Stimulated activated CD8-positive, alpha-beta memory T cell treated with anti-CD3 and anti-CD28 coated beads, Interleukin-4, amount 100 ng/mL, for 1 hour (primary cell): ENCODE measurements at places on chromosomes 7 and 10.

GRCh38 chr7:3605222-3605621 is 304.2 kb downstream of the SDK1 start:
- no peak for DNase-seq

GRCh38 chr7:37212556-37212955 is 236.1 kb downstream of the ELMO1 start:
- DNase-seq, result no peak

DNA sequence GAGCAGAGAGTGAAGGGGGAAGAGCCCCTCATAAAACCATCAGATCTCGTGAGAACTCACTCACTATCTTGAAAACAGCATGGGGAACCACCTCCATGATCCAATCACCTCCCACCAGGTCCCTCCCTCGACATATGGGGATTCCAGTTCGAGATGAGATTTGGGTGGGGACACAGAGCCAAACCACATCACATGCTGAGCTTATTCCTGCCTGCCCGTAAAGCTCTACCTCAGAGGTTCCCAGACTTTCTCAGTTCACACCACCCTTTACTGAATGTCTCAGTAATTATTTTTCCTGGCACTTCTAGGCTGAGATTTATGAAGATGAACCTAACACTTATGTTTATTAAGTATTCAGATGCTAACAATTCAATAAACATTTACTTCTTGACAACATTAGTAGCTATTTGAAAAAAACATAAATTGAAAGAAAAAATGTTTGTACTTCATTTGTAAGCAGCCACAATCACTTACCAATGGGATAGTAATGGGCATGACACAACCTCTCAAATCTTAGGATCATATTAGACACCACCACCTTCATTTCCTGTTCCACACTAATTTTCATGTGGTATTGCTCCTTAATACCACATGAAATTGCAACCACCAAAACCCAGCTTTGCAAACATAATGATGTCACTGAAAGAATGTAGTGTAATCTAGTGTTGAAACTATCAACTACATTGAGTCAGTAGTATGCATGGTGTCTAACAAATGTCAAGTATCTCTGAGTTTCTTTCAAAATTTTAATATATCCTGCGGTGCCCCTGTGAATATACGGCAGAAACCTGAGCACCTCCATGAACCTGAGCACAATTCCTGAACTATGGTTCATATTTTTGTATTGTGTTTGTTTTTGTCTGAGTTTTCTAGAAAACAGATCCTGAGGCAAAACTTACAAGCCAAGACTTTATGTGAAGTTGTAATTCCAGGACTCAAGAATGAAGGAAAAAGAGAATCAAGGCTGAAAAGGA is 4.5 kb upstream of the DGKI start:
- DNase-seq, result no peak

DNA sequence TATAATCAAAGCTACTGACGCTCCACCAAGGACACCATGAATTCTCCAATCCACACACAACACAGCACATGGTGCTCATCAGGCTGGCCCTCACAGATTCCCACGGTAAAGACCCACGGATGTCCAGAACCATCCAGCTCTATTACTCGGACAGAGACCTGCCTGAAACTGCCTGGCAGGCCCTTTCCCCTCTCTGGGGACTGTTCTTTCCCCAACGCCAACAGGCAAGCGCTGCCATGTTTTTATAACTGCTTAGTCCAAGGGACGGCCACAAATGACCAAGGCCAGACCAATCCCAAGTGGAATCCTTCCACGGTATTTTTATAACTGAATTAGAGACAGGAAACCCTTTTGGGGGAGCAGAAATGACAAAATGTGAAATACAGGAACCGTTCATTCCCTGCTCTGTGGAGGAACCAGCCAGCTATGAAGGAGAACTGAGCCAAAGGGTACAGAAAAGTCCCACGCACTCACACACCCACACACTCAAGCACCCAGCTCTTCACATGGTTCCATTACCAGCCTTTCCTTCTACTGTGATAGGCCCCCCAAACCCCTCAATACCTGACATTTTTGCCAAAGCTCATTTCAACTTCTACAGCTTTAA is 4.1 kb downstream of the PIP4K2A start:
- no peak for DNase-seq

DNA sequence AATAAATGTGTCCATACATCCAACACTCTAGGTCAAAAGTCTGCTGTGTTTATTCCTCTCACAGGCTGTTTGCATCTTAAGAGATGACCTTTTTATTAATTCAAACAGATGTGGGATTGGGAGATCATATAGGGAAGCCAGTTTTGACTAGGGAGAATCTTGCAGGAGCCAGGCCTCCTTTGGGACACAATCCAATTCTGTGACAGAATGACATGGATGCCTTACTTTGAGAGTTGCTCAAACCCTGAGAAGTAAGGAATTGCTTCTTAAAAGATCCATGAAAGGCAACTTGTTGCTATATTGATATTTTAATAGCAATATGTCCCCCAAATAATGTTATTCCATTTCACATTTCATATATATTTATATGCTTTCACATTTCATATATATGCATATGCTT is 53.5 kb upstream of the CACNB2 start:
- DNase-seq, result no peak

DNA sequence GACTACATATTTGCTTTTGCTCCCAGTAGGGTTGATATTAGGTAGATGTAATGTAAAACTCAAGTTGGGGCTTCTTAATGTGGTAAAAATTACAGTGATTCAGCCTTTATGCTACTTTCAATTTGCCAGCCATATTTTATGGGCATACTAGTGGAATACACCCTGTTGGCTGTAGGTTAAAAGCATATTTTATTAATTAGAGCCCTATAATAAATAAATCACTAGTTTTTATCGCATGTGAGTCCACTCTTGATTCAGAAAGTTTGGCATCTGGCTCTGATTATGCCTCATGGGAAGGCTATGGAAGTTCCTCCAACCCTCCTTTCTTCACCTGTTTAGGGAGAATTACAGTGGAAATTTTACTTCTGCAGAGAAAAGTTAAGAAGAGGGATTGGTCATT is 390.9 kb downstream of the GATA3 start:
- no peak for DNase-seq

GRCh38 chr7:100641860-100642533 is 645 bp upstream of the TFR2 start:
- no peak for DNase-seq

DNA sequence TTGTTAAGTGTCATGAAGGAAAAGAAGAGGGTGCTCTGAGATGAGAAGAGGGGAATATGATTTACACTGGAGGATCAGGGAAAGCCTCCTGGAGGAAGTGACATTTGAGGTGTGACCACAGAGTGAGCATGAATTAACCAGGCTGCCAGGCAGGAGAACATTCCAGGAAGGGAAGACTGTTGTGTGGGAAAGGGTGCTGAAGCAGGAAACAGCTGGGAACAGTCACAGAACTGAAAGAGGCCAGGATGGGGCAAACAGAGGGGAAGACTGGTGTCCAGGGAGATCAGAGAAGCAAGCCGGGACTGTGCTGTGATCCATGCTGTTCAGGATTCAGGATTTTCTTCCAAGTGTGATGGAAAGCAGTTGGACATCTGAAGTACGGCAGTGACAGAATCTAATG is 14.9 kb downstream of the HIPK2 start:
- no peak for DNase-seq

DNA sequence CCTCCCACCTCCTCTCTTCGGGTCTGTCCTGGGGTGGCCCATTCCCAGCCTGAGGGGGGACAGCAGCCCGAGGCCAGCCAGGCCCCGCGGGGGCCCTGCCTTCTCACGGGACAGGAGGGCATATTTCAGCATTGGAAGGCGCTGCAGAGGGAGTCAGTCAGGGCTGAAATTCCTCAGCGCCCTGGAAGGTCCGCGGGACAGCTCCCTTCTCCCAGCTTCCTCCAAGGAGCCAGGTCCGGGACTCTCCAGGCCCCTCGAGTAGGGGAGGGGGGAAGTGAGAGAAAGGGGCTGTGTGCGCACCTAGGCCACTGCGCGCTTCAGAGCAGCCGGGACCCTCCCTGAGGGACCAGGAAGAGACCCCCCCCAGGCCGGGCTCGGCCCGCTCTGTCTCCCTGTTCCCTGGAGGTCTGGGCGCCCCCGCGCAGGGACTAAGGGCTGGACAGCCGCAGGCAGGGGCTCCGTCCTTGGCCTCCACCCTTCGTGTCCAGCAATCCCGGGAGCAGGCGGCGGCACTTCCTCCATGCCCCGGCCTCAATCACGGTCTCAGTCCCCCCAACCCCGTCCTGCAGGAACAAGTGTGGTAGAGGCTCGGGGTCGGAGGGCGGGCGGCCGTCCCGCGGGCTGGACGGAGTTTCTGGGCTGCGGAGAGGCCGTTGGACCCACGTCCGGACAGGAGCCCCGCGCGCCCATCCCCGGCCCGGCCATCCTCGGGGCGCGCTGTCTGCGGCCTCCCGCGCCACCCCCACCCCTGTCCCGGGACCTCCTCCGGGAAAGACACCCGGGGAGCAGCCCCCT is 6.0 kb upstream of the ELFN1 start:
- no peak for DNase-seq

GRCh38 chr7:112296432-112296831 is 89.9 kb downstream of the ZNF277 start:
- no peak for DNase-seq

GRCh38 chr10:11830836-11831519 is 7.8 kb downstream of the PROSER2 start:
- no peak for DNase-seq

GRCh38 chr10:56823849-56824248 is 462.8 kb upstream of the ZWINT start:
- DNase-seq, result no peak

GRCh38 chr10:129962031-129962871 is 1.8 kb downstream of the EBF3 start:
- no peak for DNase-seq

- no peak for DNase-seq
Observed at GRCh38 chr10:48606530-48607355, 1.9 kb upstream of the ARHGAP22 start.

- no peak for DNase-seq
Observed at GRCh38 chr10:49617121-49618020, 3.5 kb downstream of the CHAT start.

GRCh38 chr7:157633465-157634185 is 296.8 kb downstream of the DNAJB6 start:
- DNase-seq, result no peak

GRCh38 chr7:33998476-33998875 is 93.1 kb downstream of the BMPER start:
- DNase-seq, result no peak

- DNase-seq, result no peak
Observed at GRCh38 chr10:8180360-8181109, 126.0 kb downstream of the GATA3 start.

GRCh38 chr10:21413268-21413667 is 112.2 kb downstream of the SKIDA1 start:
- DNase-seq, result no peak

- DNase-seq, result no peak
Observed at GRCh38 chr10:113297226-113297625, 255.6 kb upstream of the HABP2 start.

GRCh38 chr7:90661290-90662151 is 65.4 kb downstream of the CDK14 start:
- no peak for DNase-seq

- DNase-seq, result no peak
Observed at GRCh38 chr10:2964632-2965296, 102.6 kb upstream of the PFKP start.

GRCh38 chr10:131938681-131939080 is 37.9 kb downstream of the PPP2R2D start:
- DNase-seq, result no peak

DNA sequence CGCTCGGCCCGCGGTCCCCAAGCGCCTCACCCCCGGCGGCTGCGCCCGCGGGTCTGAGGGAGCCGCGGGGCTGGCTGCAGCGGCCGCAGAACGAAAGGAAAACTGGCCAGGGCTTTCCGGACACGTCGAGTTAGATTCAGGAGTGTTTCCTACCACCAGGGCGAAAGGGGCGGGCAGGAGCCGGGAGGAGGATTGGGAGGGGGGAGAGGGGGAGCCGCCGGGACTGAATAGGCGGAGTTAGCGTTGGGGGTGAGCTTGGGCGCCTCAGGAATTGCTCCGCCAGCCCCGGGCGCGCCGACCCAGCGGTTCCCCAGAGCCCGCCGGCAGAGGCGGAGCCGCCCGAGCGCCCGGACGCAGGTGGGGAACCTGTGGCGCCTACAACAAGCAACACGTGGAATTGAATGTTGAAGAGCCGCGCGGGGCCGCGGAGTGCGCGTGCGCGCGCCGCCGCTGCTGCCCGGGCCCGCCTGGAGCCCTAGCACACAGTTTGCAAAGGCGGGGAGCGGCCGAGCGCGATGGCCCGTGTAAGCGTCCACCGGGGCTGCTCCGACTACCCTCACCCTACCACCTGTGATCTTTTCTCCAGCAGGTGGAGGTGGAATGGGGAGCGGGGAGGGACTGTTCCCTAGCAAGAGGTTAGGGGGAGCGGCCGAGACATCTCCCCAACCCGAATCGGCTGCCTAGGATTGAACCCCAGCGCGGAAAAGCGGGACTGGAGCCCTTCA is at the start of gene CADPS2:
TSS of gene CADPS2 (minus strand) at position 104 of the 725 bp plus-strand sequence. CDS start 123 bp downstream, outside the sequence.
- DNase-seq, result no peak

GRCh38 chr7:50644114-50644513 is 78.9 kb upstream of the DDC start:
- no peak for DNase-seq

GRCh38 chr7:135744938-135745702 is 3.5 kb downstream of the FAM180A start:
- DNase-seq, result no peak

- no peak for DNase-seq
Observed at GRCh38 chr10:46516660-46517416, 39.6 kb downstream of the GPRIN2 start.

- DNase-seq, result no peak
Observed at GRCh38 chr7:120742372-120742771, 115.6 kb downstream of the TSPAN12 start.

DNA sequence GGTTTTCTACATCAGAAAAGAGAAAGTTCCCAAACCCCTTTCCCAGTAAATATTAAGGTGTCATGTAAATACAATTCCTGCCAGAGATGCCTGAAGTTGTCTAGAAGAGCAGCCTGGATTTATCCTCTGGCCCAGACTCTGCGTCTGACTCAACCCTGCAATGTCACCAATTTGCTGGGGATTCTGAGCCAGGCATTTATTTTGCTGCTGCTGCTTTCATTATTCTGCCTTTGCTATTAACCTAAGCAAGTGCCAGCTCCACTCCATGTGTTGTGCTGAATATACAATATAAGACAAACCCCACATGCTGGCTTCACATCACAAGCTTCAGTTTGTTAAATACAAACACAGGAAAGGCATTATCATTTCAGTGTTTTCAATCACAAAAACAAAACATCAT is 59.1 kb downstream of the ELAPOR2 start:
- no peak for DNase-seq

DNA sequence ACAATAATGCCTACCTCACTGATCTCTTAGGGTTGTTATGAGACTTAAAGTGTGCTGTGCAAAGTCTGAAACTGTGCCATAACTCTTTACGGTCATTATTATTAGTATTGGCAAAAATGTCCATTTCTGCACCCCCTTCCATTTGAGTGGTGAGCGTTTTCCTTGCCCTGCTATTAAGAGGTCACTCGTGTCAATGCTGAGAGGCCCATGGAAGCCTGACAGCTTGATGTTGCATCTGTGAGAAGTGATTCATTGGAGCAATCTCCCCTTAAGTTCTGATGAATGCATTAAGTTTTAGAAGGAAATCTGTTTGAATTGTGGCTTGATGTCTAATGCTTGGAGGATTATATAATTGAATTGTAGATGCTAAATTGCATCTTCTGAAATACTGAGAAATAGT is 253.3 kb downstream of the FRMD4A start:
- DNase-seq, result no peak

- no peak for DNase-seq
Observed at GRCh38 chr7:10804770-10805169, 168.9 kb upstream of the PHF14 start.
